ENCODE measurements at places on chromosomes 1 and 21. TPM values are rescaled to one million over a fixed set of nuclear protein-coding genes. Genes with fewer than 3 reads are reported as not detected.

The KCNJ9 gene
- polyA plus RNA-seq, result not detected

The OR2T33 gene
- not detected for polyA plus RNA-seq

The LCE1C gene
- not detected for polyA plus RNA-seq

The PHTF1 gene
- polyA plus RNA-seq, result 8.1 TPM

The KCNN3 gene
- polyA plus RNA-seq, result 0.82 TPM

The DLGAP3 gene
- 2.0 TPM for polyA plus RNA-seq

The DDAH1 gene
- not detected for polyA plus RNA-seq

The TEDDM1 gene
- not detected for polyA plus RNA-seq

The PGLYRP3 gene
- polyA plus RNA-seq, result not detected

The HSPB7 gene
- not detected for polyA plus RNA-seq

All from B cell (primary cell).